Fibroblast of the conjunctiva (primary cell): ENCODE measurements at places on chromosomes 5 and 9.

GRCh38 chr5:31250201-31250600 lies 56.7 kb downstream of the CDH6 start:
- no peak for DNase-seq

- no peak for DNase-seq
Observed at GRCh38 chr5:172858511-172858989, 24.5 kb downstream of the ERGIC1 start.

- DNase-seq = no peak
Observed at GRCh38 chr5:173035904-173036707, 20.0 kb upstream of the CREBRF start.

GRCh38 chr9:32251539-32251938 lies 132.9 kb upstream of the ACO1 start:
- DNase-seq = peak; percentile 17

DNA sequence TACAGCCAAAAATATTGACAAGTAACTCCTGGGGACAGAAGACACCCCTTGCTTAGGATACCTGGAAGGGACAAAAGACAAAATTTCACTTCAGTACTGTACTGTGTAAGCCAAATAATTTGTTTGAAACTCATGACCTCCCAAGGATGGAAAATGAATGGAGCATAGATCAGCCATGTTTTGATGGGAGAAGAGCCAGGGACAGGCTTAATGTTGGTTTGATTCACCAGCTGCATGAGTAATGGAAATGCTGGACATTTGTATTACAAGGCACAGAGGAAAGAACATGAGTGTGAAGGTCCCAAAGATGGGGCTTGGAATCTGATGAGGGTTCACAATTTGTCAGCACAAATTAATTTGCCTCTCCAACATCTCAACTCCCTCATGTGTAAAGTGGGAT lies 122.8 kb downstream of the ENC1 start:
- peak; percentile 75 for DNase-seq
